Heart left ventricle (tissue), 16 donors: ENCODE measurements at places on chromosomes 16 and 17.

DNA sequence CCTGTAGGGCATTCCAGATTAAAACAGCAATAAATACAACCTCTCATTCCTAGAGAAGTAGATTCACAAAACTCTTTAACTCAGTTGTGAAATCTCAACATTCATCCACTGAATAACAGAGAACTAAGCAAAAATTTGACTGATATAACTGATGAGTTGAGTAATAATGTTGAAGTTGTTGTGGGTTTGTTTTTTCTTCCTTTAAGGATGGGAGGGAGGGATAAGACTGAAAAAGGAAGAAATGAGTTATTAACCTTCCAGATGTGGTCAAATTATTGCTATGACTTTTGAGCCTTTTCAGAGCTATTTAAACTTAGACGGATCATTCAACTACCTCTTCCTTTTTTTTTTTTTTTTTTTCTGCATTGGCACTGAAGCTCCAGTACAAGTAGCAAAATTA is 38.6 kb downstream of the SKAP1 start:
- no peak for DNase-seq

DNA sequence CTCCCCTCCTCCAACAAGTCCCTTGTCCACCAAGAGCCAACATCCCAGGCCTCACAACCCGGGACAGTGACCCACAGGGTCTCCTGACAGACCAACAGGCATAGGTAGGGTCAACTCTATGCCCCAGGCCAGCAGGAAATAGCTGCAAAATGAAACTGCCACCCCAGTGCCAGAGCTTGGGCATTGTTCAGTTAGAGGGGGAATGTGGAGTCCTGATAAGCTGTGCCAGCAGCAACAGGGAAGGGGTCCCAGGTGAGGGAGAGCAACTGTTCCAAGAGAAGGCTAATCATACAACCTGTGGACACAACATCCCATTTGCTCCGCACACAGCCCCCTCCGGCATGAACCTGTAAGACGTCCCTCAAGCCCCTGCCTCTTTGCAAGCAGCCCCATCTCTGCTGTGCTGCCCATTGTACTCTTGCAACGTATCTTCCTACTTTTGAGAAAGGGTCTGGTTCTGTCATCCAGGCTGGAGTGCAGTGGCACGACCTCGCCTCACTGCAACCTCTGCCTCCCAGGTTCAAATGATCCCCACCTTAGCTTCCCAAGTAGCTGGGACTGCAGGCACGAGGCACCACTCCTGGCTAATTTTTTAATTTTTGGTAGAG is 17.2 kb downstream of the CTRB2 start:
- DNase-seq = no peak

- no peak for DNase-seq
These were observed 23.8 kb downstream of the FAM222B start for GRCh38 chr17:28818819-28819221.

- no peak for DNase-seq
These were observed 4.1 kb upstream of the PITPNM3 start for GRCh38 chr17:6560496-6560895.

- peak; percentile 73 for DNase-seq
These were observed 37.2 kb upstream of the ADGRG1 start for GRCh38 chr16:57591086-57591869.

DNA sequence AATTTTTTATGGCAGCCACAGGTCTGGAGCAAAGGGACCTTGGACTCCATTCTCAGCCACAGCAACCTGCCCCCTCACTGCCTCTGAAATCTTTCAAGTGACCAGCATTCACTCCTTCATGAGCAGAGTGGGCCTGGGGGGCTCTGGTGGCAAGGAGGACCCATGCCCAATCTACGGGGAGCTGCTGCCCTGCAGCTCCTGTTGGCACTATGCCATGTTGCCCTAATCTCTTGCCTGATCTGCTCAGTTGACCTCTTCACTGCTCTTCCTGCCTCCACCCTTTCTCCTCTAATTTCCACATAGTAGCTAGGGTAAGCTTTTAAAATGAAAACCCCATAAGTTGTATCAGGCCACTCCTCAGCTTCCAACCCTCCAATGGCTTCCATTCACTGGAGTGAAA is 2.9 kb upstream of the PRKCB start:
- DNase-seq = no peak

DNA sequence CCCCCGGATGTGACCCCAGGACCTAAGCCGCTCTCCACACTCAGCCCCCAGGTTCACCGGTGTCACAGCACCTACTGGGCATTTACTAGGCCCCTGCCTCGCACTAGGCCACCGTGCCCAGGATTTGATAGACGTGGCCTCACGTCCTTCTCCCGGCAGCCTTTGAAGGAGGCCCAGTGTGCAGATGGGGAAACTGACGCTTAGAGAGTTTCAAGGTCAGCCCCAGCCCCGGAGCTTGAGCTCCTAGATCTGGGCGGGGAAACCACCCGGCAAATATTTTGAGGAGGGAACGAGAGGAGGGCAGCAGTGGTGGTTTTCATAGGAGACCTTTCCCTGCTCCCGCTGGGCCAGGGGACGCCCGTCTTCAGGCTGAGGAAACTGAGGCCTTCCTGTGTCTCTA is 10.3 kb downstream of the ZFPM1 start:
- DNase-seq = no peak

- DNase-seq = peak; percentile 74
These were observed 7.5 kb upstream of the SNTB2 start for GRCh38 chr16:69179328-69180010.

DNA sequence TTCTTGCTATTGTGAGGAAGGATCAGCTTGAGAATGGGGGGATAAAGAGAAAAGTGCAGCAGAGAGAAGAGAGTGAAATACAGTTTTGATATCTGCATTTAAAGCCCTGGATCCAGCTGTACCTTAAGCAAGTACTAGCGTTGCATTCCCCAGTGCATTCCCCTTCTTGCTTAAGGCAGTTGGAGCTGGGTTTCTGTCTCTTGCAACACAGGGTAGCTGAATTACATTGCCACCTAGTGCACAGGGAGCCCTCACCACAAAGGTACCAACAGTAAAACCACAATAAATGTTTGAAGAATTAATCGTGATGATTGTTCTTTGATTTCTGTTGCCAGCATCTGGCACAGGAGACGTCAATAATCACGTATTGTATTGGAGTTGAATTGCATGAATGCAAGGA is 588.7 kb downstream of the RBFOX1 start:
- DNase-seq = no peak

- no peak for DNase-seq
These were observed 16.2 kb upstream of the CSF3 start for GRCh38 chr17:39999067-39999466.

DNA sequence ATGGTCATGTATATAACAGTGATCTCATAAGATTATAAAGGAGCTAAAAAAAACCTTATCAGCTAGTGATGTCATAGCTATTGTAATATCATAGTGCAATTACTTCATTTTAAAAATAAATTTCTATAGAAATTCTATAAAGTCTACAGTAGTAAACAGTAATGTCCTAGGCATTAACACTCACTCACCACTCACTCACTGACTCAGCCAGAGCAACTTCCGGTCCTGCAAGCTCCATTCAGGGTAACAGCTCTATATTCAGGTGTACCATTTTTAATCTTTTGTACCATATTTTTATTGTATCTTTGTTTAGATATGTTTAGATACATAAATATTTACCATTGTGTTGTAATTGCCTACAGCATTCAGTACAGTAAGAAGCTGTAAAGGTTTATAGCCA is 524.4 kb upstream of the CDH5 start:
- no peak for DNase-seq

DNA sequence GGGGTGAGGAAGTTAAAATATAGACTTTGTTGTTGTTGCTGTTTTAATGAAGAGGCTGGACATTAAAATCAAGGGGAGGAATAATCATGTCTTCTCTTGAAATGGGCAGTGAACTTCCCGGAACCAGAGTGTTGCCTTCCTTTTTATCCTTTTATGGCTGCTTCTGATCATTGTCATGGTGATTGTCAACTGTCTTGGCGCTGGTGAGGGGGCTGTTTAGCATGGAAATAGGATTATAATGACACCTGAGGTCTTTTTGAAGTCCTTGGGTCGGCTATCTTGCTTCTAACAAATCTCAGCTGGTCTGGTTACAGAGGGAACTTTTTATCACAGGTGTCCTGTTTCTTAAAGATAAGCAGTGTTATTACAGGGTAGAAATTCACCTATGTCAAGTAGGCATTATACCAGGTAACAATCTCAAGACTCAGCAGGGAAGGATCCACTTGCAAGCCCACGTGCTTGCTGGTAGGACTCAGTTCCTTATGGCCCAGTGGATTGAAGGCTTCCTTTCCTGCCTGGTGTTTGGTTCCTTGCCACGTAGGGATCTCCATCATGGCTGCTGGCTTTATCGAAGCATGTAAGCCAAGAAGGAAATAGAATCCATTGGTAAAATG is 349.3 kb downstream of the WWOX start:
- DNase-seq = no peak

- peak; percentile 82 for DNase-seq
These were observed 507 bp downstream of the SERPINF1 start for GRCh38 chr17:1762233-1762900.

GRCh38 chr16:89484923-89485679 is 5.3 kb downstream of the ANKRD11 start:
- no peak for DNase-seq

DNA sequence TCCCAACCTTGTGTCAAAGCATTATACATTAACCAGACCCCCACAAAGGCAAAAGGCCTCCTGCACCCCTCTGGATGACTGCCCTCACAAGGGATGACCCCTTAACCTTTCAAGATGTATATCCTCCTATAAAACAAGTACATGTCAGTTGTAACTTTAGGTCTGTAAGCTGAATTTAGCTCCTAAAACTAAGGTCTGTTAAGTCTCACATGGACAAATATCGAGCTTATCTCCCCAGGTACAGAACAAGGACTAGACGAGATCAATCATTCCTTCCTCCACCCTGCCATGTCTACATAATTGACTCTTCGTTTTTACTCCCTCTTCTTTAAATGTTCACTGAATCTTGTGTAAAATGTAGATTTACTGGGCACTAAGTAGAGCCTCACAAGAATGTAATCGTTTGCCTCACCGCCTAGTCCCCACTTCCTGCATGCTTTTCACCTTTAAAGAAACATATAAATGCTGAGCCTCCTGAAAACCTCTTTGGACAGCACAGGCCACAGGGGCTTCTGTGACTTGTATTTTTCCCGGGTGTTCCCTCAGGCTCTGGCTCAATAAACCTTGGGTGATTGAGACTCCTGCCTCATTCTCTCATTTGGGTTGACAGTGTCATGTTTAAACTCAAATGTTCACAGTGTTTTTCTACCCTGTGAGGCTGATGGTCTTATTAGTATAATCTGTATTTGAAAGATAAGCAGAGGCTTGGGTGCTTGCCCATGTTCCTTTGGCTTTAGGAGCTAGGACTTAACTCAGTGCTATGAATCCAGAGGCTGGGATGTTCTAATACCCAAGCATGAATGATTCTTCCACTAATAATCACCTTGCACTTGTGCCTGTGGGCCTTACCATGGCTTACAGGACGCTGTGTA is 37.6 kb downstream of the MMD start:
- no peak for DNase-seq

DNA sequence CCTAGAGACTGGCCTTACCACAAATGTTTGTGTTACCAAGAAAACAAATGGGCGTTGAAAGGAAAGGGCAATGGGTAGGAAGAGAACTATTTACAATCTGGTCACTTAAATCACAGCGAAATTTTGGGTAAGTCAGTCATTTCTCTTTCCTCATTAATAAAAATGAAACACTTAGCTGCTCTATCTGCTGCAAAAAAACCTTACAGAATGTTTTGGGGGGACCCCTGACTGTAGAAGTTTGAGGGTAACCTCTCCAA is 742 bp upstream of the NUTF2 start:
- no peak for DNase-seq

GRCh38 chr17:4331614-4332013 is 34.9 kb downstream of the UBE2G1 start:
- no peak for DNase-seq

DNA sequence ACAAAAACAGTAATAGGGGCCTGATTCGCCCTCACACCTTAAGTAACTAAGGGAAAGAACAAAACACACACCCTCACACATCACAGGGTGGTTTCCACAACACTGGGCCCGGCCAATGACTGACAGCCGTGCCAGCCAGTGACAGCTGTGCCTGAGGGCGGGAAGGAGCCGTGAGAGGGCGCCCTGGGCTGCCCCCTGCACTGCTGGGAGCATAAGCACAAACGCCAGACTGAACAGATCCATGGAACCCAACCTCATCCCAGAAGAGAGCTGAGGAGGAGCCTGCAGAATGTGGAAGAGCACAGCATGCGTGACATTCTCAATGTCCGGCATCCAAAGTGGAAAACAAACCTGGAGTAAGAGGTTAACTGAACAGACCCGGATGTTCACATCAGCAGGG is 16.0 kb downstream of the CSNK1D start:
- no peak for DNase-seq

GRCh38 chr16:13521356-13521755 is 398.6 kb upstream of the ERCC4 start:
- DNase-seq = no peak

DNA sequence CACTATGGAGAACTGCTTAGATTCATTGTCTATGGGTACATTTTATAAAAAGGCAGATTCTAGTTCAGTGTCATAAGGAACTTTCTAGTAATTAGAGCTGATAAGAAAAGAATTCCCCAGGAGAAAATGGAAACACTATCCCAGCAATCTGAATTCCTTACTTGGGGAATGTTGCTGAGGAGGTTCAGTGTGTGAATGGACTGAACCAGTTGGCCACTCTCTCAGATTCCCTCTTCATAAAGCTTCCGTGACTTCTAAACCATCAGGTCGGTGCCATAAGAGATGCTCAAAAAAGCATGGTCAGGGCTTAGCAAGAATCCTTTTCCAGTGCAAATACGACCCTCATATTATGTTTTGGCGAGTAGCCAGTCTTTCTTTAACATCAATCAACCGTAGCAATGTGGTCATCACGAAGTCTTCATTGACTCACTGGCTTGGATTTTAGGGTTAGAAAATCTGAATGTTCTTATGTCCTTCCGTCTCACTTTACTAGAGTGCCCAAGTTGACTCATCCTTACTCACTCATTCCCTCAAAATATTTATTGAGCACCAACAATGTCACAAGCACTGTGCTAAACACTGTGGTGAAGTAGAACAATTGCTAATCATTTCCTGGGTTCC is 102.7 kb upstream of the HLF start:
- DNase-seq = no peak

GRCh38 chr16:58755989-58756649 is 22.0 kb upstream of the GOT2 start:
- peak; percentile 65 for DNase-seq

DNA sequence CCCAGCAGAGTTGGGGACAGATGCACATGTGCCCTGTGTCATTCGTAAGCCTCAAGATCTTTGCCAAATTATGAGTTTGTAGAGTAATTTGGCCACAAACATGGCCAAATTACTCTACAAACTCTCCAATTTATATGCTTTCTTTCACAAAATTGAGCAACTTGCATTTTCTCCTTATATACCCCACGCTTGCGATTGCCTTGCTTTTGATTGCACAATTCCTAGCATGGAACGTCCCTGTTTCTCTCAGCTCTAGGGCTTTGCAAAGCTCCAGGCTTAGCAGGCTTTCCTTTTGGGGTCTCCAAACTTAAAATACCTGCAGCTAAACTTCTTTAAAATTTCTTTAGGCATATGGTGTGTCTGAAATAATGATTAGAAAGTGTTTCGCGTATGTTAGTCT is 28.5 kb upstream of the MAF start:
- no peak for DNase-seq

- DNase-seq = no peak
These were observed 7.4 kb upstream of the SCIMP start for GRCh38 chr17:5241861-5242671.

- peak; percentile 83 for DNase-seq
These were observed 4.4 kb downstream of the TP53I13 start for GRCh38 chr17:29572691-29573557.

- no peak for DNase-seq
These were observed 33.5 kb downstream of the GRIN2C start for GRCh38 chr17:74825952-74826719.

- no peak for DNase-seq
These were observed 14.0 kb upstream of the CYB5B start for GRCh38 chr16:69410219-69410990.
